ENCODE measurements at places on chromosomes 5 and 9.

DNA sequence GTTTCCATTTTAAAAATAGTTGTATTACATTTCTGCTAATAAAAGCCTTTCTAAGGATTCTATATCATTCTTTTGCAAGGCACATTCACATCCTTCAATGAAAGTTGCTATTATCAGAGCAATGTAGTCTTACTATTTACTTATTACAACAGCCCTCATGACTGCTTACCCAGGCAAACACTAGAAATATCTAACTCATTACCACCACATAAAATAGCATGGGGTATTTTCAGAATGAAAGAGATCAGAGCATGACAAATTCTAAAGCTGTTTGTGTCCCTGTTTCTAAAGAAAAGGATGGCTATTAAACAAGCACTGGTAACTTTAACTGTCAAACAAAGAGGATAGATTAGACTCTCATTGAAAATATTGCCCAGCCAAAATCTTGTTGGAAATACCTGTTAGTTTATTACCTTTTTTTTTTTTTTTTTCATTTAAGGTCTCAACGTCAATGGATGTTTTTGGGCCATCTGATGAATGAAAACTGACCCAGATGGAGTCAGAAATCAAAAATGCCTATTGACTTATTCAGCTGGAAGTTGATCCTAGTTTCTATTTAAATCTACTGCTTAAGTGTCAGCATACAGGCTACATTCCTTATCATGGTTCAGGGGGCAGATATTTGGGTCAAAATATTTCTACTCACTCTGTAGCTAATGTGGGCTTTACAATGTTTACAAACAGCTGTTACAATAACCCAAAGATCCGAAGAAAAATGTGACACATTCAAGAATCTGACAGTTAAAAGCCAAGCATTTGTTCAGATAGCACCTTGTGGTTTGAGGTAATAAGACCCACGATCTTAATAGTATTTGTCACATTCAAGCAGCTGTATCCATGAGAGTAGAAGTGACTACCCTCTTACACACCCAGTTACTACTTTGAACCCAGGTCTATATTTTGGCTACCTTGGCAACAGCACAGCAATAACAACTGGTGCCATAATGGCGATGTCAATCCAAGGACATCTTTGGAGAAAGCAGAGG, 554.8 kb upstream of the MEF2C start:
- no peak for DNase-seq

DNA sequence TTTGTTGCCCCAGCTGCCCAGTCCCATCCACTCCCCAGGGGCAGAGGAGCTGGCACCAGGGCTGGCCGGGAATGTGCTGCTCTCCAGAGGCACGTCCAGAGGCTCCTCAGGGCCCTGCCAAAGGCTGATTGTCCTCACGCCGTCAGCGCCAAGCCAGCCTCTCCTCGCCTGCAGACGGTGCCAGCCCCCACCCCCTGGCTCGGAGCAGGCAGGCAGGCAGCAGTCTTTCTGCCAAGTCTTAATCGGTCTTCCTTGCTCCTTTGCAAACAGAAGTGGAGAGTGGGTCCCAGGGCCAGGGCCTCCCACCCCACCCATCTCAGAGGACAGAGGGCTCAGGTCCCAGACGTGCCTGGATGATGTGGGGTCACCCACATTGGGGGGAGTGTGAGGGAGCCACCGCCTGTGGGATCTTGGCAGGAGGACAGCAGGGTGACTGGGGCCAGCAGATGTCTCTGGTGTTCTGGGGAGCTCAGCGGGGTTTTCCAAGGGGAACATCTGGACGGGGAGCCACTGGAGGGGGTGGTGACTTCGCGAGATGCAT, 36.3 kb downstream of the FAM163B start:
- no peak for DNase-seq

- DNase-seq = no peak
Measured at GRCh38 chr9:114696814-114697544, 15.0 kb upstream of the TEX48 start.

DNA sequence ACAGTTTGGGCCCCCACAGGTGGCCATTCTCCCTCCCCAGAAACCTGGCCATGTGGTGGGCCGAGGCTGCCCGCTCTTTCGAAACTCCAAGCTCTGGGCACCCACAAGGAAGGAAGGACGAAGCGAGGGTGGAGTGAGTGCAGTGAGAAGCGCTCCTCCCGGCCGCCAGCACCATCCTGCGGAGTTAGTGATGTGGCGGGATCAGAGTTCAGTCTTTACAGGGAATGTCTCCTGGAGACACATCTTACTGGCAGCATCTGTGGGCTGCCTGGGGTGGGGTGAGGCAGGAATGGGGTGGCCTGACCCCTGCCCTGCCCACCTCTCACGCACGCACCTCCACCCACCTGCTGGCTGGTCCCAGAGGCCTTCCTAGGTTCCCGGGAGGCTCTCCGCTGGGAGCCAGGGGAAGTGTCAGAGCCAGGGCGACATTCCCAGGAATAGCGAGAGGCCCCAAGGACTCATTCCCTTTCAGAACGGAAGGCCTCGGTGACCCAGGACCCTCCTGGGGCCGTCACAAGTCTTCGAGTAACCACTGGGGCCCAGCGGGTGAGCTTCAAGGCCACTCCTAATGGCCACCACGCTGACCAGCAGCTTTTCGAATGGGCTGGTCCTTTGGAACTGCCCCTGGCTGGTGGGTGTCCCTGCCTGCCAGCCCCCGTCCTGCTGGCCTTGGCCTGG, 5.5 kb upstream of the RNU6ATAC start:
- no peak for DNase-seq

DNA sequence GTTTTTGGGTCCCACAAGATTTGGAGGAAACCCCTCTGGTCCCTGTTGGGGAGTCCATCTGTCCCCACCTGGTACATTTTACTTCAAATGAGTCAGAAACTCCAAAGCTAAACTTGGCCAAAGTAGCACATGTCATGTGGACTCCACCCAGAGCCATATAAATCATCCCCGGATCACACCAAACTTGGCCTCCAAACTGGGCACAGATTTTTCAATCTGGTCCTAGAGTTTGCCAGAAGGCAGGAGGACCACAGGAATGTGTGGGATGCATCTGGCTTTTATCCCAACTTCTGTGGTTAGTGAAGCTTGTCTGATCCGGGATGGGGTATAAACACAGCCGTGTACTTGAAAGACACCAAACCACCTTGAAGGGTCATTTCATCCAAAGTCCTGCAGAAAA, 66.3 kb downstream of the MAT2B start:
- DNase-seq = no peak

GRCh38 chr5:123012321-123012720, 24.2 kb downstream of the PPIC start:
- DNase-seq = no peak

GRCh38 chr9:115008536-115009270, 78.3 kb upstream of the TNFSF8 start:
- no peak for DNase-seq

GRCh38 chr5:51397996-51398395, 14.7 kb downstream of the ISL1 start:
- DNase-seq = no peak

DNA sequence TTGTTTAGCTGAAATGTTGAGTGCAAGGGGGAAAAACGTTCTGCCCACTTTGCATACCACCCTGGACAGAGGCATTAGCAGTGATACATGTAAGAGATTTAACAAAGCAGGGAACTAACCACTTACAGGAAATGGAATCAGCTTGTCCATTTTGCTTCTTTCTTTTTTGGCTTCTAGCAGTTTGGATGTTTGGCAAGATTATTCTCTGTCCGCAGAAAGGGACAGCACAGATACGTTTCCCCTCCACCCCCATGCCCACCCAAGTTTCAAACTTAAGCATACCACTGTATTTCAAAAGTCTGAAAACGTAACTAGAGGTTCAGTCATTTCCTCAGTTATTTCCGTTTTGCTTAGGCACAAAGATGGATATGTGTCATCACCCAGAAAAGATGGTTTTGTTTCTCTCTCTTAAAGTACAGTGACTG, 118.4 kb downstream of the GDNF start:
- DNase-seq = no peak

- DNase-seq = no peak
Measured at GRCh38 chr9:17847908-17848307, 269.0 kb downstream of the SH3GL2 start.

GRCh38 chr5:71529682-71530081, 57.5 kb upstream of the MCCC2 start:
- DNase-seq = no peak

GRCh38 chr9:131623655-131624330, 78.5 kb downstream of the PRRT1B start:
- DNase-seq = no peak

DNA sequence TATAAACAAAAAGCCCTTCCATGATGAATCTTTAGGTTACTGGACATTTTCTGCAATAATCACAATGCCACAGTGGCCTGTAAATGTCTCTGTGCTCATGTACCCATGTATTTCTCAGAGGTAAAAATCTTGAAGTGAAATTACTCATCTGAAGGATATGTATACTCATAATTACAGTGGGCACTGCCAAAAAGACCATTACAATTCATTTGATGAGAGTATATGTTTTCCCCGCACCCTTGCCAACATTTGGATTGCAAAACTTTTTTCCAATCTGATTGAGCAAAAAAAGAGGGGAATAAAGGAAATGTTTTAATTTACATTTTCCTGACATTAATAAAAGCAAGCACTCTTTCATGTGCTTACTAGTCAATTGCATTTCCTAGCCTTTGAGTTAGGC, 110.5 kb downstream of the EPB41L4A start:
- DNase-seq = no peak

DNA sequence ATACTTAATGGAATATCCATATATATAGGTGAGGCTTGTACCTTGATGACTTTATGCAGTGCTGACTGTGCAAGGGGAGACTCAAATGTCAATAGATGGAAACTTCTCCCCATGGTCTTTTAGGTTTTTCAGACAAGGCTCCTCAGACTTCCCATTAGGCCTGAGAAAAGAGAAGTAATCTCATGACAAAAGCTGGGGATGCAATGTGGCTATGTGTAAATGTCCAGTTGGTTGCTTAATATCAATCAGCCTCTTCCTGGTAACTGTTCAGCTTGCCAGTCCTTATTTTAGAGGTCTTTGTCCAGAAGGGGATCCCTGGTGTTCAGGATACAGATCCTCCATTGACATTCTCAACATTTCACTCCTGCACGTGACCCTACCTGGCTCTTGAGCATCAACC, 621.1 kb upstream of the CDH18 start:
- no peak for DNase-seq

DNA sequence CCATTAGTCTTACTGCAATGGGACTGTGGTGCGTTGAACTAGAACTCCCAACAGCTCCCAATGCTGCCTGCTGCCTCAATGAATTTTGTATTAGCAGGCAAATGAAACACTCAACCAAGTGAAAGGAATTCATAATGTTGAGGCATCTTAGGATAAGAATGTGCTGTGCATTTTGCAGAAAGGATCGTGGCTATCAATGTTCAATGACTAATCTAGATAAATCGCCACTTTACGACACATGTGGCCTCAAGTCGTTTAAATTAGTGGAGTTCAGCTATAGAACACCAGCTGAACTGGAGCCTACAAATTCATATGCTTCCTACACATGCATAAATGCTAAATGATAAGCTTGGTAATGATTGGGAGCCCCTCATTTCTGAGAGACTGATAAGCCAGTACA, 318.4 kb downstream of the PSAT1 start:
- DNase-seq = no peak

DNA sequence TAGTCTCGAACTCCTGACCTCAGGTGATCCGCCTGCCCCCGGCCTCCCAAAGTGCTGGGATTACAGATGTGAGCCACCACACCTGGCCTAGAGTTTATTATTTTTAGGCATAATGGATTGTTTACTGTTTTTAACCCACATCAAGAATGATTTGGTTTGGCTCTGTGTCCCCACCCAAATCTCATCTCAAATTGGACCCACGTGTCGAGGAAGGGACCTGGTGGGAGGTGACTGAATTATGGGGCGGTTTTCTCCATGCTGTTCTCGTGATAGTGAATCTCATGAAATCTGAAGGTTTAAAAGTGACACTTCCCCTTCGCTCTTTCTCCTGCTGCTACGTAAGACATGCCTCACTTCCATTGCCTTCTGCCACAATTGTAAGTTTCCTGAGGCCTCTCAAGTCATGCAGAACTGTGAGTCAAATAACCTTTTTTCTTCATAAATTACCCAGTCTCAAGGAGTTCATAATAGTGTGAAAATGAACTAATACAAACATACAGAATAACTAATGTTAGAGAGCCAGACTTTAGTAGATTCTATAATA, 88.2 kb downstream of the RICTOR start:
- no peak for DNase-seq

- no peak for DNase-seq
Measured at GRCh38 chr5:148559461-148559860, 94.9 kb downstream of the HTR4 start.

DNA sequence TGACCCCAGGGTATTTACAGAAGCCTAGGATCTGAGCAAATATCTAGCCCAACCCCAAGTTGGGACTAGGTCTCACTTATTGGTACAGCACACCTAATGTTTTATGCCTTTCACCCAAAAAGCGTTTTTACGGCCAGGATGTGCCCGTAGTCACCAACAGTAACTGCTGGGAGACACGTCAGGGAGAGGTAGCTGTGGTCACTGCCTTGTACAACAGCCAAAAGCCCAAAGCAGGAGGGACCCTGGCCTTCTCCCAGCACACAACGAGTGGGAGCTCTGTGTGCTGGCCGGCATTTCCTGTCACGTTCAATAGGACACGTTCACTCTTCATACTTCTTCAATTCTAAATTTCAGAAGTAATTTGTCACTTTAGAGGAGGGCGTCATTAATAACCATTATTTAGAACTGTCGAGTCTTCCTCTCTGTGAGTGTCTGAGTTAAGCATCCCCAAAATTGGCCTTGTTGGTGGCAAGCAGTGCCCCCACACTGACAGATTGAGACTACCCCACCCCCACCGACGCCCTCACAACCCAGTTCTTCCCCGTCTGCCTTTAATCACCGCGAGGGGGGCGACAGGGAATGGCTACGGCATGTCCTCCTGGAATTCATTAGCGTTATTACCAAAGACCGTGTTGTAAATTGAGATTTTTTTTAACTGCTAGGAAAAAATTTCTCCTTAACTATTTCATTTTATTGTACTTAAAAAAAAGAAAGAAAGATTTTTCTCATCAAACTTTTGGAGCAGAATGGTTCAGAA, 80.7 kb downstream of the MVB12B start:
- no peak for DNase-seq

DNA sequence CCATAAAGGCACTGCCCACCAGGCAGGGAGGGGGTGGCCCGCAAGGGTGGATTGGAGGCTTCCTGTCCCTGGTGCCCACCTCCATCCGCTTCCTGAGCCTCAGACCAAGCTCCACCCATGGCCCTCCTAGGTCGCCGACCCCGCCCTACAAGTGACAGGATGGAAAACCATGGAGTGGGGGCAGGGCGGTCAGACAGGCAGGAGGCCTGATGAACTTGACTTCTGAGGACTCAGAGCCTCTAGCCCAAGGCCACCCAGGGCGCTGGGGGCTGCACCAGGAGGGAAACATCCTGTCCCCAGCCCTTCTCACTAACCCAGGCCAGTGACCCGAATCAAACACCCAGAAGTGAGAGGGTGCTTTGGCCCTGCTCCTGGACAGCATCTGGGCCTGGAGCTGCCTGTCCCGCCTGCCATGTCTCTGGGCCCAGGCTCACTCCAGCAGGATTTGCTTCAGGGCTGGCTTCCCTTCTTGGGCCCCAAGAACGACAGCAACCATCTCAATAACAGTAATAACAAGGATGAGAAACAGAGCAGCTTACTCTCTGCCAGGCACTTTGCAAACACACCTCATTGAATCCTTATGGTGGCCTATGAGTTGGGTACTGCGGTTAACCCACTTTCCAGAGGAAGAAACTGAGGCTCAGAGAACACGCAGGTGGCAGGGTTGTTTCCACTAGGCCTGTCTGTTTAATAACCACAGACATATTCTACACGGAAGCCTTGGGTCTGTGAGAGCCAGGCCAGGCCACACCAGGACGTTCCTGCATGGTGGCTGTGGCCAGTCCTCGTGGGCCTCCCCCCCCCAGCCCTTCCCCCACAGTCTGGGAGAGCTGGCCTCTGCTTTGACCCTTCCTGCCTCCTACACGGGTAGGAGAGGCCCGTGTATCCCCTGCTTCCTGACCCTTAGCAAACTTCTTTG, 4.4 kb upstream of the ST6GALNAC6 start:
- DNase-seq = no peak
